ENCODE measurements at places on chromosomes 4 and X. TPM values are rescaled to one million over a fixed set of nuclear protein-coding genes. Genes with fewer than 3 reads are reported as not detected.

The PDE5A gene
- total RNA-seq, result 146 TPM

The GPRASP1 gene
- 2.3 TPM for total RNA-seq

The AWAT1 gene
- not detected for total RNA-seq

The USP17L15 gene
- total RNA-seq, result not detected

The HERC5 gene
- total RNA-seq, result 1.6 TPM

The WDFY3 gene
- 58.9 TPM for total RNA-seq

The GAB3 gene
- total RNA-seq, result 4.1 TPM

The AMBN gene
- total RNA-seq, result not detected

The IRAK1 gene
- total RNA-seq, result 59.7 TPM

The AFP gene
- total RNA-seq, result 0.19 TPM

The MAGEA9B gene
- not detected for total RNA-seq
